Left renal cortex interstitium (tissue), 4 donors: ENCODE measurements at places on chromosomes 3 and 15. TPM values are rescaled to one million over a fixed set of nuclear protein-coding genes. Genes with fewer than 3 reads are reported as not detected.

- no peak for DNase-seq
Measured at GRCh38 chr3:74500257-74500656, 114.2 kb downstream of the CNTN3 start.

- no peak for DNase-seq
Measured at GRCh38 chr3:56887402-56888025, 85.8 kb upstream of the ARHGEF3 start.

DNA sequence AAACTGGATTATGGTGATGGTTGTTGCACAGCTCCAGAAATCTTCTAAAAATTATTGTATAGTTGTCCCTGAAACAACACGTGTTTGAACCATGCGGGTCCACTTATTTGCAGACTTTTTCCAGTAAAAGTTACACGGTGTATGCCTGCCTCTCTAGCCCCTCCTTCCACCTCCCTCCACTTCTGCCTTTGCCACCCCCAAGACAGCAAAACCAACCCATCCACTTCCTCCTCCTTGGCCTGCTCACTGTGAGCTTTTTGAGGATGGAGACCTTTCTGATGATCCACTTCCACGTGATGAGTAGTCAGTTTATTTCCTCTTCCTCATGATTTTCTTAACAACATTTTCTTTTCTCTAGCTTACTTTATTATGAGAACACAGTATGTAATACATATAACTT lies 5.4 kb downstream of the CYFIP1 start:
- no peak for DNase-seq

DNA sequence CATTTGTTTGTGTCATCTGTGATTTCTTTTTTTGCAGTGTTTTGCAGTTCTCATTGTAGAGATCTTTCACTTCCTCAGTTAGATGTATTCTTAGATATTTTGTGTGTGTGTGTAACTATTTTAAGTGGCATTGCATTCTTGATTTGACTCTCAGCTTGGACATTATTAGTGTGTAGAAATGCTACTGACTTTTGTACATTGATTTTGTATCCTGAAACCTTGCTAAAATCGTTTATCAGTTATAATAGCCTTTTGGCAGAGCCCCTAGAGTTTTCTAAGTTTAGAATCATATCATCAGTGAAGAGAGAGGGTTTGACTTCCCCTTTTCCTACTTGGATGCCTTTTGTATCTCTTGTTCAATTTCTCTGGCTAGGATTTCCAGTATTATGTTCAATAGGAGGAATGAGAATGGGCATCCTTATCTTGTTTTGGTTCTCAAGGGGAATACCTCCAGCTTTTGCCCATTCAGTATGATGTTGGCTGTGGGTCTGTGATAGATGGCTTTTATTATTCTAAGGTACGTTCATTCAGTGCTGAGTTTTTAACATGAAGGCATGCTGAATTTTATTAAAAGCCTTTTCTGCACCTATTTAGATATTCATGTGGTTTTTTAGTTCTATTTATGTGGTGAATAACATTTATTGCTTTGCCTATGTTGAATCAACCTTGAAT lies 211.7 kb downstream of the MBNL1 start:
- no peak for DNase-seq

DNA sequence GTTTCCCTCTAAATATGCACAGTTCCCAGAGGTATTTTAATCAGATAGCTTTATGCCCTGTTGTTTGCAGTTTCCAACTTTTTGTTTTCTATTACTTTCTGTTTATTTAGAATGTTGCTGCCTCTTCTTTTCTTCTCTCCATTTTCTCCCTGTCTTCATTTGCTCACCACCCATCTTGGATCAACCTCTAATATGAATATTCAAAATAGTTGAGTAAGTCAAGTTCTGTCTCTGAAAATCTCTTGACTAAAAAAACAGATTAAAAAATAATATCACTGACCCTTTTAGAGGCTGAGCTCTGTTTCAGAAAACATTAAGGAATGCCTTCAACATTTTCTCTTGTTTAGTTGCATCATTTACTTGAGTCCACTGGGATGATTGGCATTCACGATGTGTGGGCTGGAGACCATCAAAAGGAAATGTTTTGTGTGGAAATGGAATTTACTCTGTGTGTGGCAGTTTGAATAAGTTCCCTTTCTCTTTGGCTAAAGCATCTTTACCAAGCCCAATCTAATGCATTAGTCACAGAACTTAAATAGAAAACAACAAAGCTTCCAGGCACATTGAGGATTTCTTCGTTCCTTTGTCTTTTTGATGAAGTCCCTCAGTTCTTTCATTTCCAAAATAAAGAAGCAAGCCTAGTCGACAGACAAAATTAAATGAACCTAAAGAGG lies 633.9 kb upstream of the TGFBR2 start:
- no peak for DNase-seq

GRCh38 chr3:126679318-126679751 lies 24.4 kb upstream of the TXNRD3 start:
- peak; percentile 60 for DNase-seq

- DNase-seq = no peak
Measured at GRCh38 chr3:76527773-76528172, 512.1 kb upstream of the ROBO2 start.

DNA sequence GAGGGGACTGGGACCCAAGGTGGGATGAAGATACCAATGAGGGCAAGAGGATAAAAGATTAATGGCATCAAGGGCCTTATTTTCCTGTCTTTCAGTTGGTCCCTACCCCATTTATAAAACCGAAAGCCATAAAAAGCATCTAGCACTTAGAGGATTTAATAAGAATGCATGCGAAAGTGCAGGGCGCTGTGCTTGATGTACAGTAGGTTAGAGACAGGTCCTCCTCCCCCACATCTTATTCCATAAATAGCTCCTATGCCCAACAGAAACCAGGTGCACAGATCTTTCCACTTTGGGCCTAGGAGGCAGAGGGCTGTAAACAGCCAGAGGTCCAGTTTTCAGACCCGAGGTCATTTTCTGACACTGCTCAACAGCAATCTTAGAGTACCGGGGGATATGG lies 1.2 kb downstream of the LPCAT4 start:
- no peak for DNase-seq

DNA sequence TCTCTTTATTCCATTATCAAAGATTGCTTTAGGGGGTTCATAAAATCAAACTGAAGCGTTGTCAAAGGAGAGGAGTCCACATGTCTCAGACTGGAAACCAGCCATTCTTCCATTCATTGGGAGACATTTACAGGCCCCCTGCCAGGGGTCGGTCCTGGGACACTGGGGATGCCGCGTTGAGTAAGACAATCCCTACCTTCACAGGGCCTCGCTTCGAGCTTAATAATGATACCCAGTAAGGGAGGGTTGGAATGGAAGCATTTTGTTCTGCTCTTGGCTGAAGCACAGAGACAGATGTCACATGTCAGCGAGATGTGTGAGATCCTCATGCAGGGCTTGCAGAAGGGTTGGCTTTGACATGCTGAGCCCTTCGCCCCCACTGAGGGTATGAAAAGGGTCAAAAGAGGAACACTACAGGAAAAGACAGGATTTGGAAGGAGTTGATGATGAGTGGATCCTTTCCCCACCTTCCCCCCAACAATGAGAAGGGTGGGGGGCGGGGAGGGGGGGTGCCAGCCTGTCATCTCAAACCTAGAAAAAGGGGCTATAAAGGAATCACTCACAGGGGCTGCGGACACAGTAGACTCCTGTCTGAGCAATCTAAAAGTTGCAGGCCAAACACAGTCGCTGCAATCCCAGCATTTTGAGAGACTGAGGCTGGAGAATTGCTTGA lies 25.6 kb upstream of the ARL8B start:
- peak; percentile 17 for DNase-seq

GRCh38 chr3:43733459-43734384 lies 43.0 kb downstream of the ABHD5 start:
- no peak for DNase-seq

- no peak for DNase-seq
Measured at GRCh38 chr15:64560501-64560900, 100.1 kb downstream of the ZNF609 start.

- no peak for DNase-seq
Measured at GRCh38 chr3:8503461-8503860, 1.8 kb downstream of the LMCD1 start.

GRCh38 chr3:145087038-145087437 lies 1073.9 kb downstream of the PLOD2 start:
- no peak for DNase-seq

DNA sequence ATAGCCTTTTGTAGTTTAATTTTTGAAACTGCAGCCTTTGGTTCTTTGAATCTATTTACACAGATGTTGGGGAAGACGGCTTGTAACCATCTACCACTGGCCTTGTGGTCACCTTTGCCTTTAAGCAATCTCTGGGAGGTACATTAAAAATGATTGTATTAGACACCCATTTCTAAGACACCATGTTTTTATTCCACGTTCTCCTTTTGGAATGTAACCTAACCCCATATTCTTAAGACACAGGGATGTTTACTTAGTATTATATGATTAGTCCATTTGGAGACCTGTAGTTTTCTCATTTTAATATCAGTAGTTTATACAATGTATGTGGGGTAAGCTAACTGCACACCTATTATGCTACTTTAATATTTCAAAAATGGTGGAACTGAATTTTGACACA lies 175.1 kb upstream of the PLSCR5 start:
- DNase-seq = no peak

DNA sequence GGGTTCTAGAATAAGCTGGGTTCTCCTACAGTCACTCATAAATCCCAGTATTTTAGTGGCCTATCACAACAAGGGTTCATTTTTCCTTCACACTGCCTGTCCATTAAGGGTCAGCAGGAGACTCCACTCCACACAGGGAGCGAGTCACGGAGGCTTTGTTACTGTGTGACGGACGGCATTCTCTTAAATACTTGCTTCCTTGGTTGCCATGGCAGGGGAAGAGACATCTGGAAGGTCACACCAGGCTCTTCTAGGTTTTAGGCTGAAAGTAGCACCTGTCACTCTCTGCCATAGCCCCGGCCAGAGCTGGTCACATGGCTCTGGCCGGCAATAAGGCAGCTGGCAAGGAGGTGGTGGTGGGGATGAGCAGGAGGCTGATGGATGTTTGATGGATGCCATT lies 89.4 kb upstream of the ANKRD34C start:
- no peak for DNase-seq

DNA sequence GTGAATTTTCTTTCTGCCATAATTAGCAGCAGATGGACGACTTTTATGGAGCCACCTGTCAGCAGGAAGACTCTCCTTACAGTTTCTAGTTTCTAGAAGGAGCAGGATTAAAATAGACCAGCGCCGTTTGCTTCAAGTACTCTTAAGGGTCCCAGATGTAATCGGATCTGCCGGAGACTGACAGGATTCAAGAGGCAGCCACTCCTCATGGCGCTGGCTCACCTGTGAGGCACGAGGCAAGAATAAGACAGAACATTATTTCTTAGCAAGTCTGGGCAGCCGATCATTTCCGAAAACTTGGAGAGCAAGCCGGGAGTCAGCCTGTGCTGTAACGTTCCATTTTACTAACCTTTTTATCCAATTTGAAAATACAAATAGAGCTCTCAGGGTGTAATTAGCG lies 410.4 kb upstream of the RORA start:
- no peak for DNase-seq

DNA sequence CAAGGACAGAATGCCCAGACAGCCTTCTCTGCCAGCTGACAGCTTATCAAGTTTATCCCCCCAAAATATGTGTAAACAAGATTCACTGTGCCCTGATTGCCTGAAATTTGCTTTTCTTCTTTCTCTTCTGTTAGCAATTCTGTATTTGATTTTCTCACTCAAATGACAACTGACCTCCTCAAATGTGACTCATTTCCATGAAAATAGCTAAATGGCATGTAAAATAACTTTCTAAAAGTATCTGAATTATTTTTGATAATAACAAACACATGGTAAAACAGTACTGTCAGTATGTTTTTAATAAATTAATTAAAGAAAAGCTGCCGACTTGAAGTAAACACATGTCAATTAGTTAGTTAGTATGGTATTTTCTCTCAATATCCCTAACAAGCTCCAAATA lies 202.3 kb upstream of the STAC start:
- DNase-seq = no peak

- DNase-seq = no peak
Measured at GRCh38 chr3:96991800-96992365, 177.5 kb downstream of the EPHA6 start.

DNA sequence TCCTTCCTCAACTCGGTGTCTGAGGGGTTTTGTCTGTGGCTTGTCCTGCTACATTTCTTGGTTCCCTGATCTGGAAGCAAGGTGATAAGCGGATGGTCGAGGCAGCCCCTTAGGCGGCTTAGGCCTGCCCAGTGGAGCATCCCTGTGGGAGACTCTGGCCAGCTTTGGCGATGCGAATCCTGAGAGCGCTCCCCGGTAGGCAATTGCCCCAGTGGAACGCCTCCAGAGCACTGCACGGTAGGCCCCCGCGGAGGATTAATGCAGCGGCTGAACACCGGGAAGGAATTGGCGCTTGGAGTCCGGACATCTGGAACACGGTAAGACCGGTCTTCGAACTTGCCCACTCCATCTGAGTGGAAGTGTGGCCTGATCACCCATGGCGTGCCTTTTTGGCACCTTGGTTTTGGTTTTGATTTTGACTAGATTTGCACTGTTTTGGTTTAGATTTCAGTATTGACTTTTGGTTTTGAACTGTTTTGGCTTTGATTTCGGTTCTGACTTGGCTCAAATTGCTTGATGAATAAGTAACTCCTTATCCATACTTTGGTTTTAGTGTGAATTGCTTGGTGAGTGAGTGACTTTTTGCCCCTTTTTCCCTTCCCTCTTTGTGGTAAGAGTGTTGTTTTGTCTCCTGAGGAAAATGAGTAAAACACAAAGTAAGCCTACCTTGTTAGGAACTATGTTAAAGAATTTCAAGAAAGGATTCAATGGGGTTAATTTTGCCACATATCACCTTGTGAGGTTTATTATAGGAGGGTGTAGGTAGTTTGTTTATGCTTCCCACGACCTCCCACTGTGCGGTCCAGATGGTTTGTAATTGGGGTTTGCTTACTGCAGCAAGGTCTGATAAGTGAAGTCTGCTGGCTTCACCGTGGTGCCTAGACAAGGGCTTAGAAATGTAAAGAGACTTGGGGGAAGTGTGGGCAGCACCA lies 27.1 kb upstream of the GPR156 start:
- no peak for DNase-seq

The BBX gene
- 72.2 TPM for polyA plus RNA-seq

The ATP13A5 gene
- not detected for polyA plus RNA-seq

The DBR1 gene
- polyA plus RNA-seq = 19.6 TPM

The ARPP21 gene
- polyA plus RNA-seq = 1.2 TPM

The DISP2 gene
- polyA plus RNA-seq = 0.35 TPM

The CYP1A2 gene
- 0.25 TPM for polyA plus RNA-seq

The CPNE9 gene
- polyA plus RNA-seq = 0.30 TPM
